AG10803 (cell line): ENCODE measurements at places on chromosomes 13 and 19.
A peak's percentile ranks its signal among the peaks of the same experiment; 100 is the strongest.

GRCh38 chr13:86313421-86313820 is 514.2 kb upstream of the SLITRK6 start:
- DNase-seq = no peak

GRCh38 chr13:44011036-44011435 is 131.3 kb downstream of the LACC1 start:
- no peak for DNase-seq

GRCh38 chr13:100512422-100512821 is 76.2 kb downstream of the GGACT start:
- no peak for DNase-seq

- DNase-seq = no peak
These were observed 7.8 kb downstream of the POU2F2 start for GRCh38 chr19:42124386-42124901.

GRCh38 chr19:41697198-41697855 is 9.3 kb upstream of the CEACAM7 start:
- no peak for DNase-seq

DNA sequence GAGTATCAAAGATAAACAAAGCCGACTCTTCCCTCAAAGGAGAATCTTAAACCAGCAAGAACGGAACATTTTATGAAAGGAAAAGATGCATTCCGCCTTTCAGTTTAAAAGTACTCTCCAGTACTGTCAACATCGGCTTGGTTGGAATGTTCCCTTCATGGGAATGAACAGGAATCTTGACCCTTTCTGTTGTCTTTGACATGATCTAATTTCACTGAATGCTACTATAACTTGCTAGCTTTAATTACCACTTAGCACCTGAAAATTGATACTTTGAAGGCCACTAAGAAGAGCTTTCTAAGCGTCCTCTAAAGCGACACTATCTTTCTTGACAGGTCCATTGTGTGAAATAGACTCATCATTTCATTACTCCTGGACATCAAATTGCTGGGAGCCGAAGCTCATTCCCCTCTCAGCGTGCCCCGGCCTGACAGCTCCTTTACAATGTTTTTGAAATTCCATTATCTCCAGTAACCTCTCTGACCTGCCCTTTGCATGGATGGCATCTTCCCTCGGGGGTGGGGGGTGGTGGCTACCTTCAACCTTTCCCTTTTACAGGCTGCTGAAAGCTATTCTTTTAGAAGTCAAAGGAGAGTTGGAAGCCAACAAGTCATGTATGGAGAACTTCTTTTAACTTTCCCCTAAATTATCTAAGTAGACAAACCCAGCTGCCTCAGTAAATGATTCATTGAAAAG is 67.9 kb downstream of the EFNB2 start:
- DNase-seq = no peak

- DNase-seq = no peak
These were observed 103.9 kb upstream of the UBL3 start for GRCh38 chr13:29954082-29955028.

DNA sequence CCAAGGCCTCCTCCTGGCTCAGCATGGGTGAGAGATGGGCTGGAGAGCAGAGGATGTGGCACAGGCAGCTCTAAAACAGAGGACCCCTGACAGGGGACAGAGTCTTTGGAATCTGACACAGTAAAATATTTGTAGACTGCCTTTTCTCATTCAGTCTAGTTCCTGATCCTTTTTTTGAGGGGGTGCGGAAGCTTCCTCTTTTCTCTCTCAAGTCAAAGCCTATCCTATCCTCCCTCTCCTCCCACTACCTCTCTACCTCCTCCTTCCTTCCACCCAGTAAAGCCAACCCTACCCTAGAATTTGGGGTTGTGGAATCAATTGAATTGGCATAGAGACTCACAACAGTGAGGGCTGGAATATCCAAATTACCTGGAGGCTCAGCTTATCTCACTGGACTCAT is 82.0 kb downstream of the TEX26 start:
- DNase-seq = no peak

DNA sequence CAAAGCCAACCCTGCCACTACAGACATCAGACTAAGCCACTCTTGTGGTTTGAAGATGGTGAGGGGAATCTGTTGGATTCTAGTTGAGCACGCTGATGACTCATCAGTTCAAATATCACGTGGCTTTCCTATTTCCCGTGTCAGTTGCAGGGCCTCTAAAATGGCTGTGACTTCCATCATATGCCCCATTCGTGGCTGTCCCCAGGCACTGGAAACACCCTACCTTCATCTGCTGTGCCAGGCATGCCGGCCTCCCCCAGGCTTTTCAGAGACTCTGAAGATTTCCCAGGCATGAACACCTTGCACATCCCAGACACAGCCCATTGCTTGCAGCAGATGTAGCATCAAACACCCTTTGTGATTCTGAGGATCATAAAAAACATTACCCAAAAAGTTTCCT is 659.9 kb downstream of the UQCRFS1 start:
- DNase-seq = no peak

- peak; percentile 57 for DNase-seq
These were observed 413.9 kb downstream of the COG6 start for GRCh38 chr13:40069173-40070044.

GRCh38 chr13:104085611-104086010 is 1019.4 kb upstream of the SLC10A2 start:
- no peak for DNase-seq

DNA sequence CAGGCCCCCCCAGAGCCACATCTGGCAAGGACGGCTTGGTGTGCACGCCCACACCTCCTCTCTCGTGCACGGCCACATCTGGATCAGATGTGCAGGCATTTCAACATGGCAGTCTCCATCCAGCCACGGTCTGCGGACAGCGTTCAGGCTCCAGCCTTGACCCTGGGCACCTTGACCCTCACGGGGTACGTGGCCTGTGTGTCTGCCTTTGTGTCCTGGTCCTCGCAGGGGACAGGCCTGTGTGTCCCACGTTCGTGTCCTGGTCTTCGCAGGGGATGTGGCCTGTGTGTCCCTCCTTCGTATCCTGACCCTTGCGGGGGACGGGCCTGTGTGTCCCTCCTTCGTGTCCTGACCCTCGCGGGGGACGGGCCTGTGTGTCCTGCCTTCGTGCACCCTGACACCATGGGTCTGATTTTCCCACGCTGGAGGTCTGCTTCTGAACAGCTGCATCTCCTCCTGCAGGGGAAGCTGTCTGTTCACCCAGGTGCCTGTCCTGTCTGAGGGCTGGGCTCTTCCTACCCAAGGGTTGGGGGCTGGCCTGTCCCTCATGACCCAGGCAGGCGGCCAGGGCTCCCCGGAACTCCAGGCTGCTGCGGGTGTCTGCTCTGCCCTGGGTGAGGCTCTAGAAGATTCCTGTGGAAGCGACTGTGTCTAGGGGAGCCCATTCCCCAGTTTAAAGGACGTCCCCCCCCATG is 25.3 kb downstream of the RASA3 start:
- no peak for DNase-seq
